ENCODE measurements at places on chromosomes 12 and 14. TPM values are rescaled to one million over a fixed set of nuclear protein-coding genes. Genes with fewer than 3 reads are reported as not detected.

MIP gene
- total RNA-seq = not detected

NELL2 gene
- total RNA-seq = not detected

NID2 gene
- 315 TPM for total RNA-seq

CCDC175 gene
- not detected for total RNA-seq

TMEM117 gene
- total RNA-seq = 9.3 TPM

ENTPD5 gene
- total RNA-seq = 11.7 TPM

RIPK3 gene
- total RNA-seq = 2.9 TPM

KRT73 gene
- total RNA-seq = not detected

IFNG gene
- not detected for total RNA-seq

SOAT2 gene
- not detected for total RNA-seq

PXN gene
- 57.0 TPM for total RNA-seq

ANO4 gene
- total RNA-seq = 1.3 TPM

KRT80 gene
- not detected for total RNA-seq

FBLN5 gene
- total RNA-seq = 49.5 TPM

FLVCR2 gene
- total RNA-seq = 5.3 TPM

LRTM2 gene
- not detected for total RNA-seq

SART3 gene
- 65.5 TPM for total RNA-seq

CDC42BPB gene
- total RNA-seq = 146 TPM

KCNC2 gene
- total RNA-seq = not detected

EPYC gene
- total RNA-seq = not detected

ARHGEF40 gene
- total RNA-seq = 59.9 TPM

SLC39A2 gene
- total RNA-seq = not detected

NRXN3 gene
- under 0.01 TPM for total RNA-seq

OASL gene
- 0.33 TPM for total RNA-seq

CCDC197 gene
- not detected for total RNA-seq

PMEL gene
- total RNA-seq = 0.33 TPM

FOXG1 gene
- 0.83 TPM for total RNA-seq

P2RX2 gene
- total RNA-seq = not detected

PHC1 gene
- 20.7 TPM for total RNA-seq

IL26 gene
- total RNA-seq = not detected

KRT78 gene
- not detected for total RNA-seq

MANSC1 gene
- 3.0 TPM for total RNA-seq

PMCH gene
- not detected for total RNA-seq

CATSPERB gene
- total RNA-seq = not detected

SDR9C7 gene
- 0.15 TPM for total RNA-seq

CACNA2D4 gene
- 1.5 TPM for total RNA-seq

IRAK3 gene
- total RNA-seq = 10.8 TPM

TTC7B gene
- total RNA-seq = 39.0 TPM

ISCU gene
- 194 TPM for total RNA-seq

NTF3 gene
- 0.50 TPM for total RNA-seq

OS9 gene
- 283 TPM for total RNA-seq

GRIN2B gene
- not detected for total RNA-seq

POTEG gene
- total RNA-seq = not detected

RNF212B gene
- total RNA-seq = not detected

HVCN1 gene
- total RNA-seq = 10.1 TPM

RTL1 gene
- total RNA-seq = not detected

COX6A1 gene
- total RNA-seq = 593 TPM

TMEM233 gene
- total RNA-seq = under 0.01 TPM

ABCC9 gene
- 8.7 TPM for total RNA-seq

EXOC3L4 gene
- 0.44 TPM for total RNA-seq

PTGER2 gene
- 34.5 TPM for total RNA-seq

CAND1 gene
- 142 TPM for total RNA-seq

KRT83 gene
- total RNA-seq = not detected

NOVA1 gene
- total RNA-seq = 7.9 TPM

CCDC60 gene
- total RNA-seq = not detected

ADCY6 gene
- total RNA-seq = 44.5 TPM

DHRS4 gene
- total RNA-seq = 47.6 TPM

L2HGDH gene
- 7.4 TPM for total RNA-seq
